ENCODE measurements at places on chromosomes 5 and 9.
A peak's percentile ranks its signal among the peaks of the same experiment; 100 is the strongest.

DNA sequence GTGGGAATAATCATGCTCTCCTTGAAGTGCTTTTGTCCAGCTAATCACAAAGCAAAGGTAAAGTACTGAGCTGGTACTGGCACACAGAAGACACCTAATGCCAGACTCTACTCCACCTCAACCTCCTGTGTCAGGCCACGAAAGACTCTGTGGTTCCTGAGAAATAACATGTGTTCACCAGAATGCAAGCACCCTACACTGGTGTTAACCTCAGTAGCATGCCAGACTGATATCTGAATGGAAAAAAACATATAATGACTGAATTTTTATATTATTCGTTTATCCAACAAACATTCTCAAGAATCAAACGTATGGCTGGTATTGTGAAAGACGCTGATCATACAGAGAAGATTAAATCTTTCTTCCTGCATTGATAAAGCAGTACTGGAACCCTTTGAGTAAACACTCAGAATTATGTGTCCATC, 97.1 kb upstream of the IFNE start:
- DNase-seq = no peak

DNA sequence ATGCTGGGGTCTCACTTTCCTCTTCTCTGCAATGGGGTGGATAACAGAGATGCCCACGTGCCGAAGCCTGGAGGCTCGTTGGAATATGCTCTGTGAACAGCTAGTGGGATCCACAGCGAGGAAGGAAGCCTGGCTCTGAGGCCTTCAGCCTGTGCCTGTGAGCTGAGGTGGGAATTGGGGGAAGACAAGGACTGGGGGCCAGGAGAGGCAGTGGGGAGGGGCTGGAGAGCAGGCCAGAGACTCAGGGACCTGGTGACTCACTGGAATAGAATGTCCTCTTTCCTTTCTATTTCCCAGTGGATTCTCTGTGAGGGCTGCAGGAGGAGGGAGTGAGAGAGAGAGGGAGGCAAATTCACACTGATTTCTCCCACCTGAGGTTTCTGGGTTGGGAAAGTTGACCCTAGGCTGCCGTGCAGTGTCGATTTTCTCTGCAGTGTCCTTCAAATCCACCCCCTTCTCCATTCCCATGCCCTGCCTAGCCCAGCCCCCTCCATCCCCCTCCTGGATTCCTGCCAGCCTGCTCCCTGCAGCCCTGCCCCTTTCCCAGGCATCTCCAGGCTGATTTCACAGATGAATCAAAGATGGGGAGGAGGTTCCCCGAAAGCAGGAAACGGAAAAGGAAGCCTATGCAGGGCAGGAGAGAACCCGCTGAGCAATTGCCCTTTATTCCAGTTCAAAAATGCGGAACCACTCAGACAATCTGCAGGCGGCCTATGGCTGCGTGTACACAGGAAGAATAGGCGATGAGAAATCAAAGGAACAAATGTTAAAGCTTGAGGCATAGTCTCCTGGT, 1.4 kb upstream of the SPAAR start:
- DNase-seq = no peak

GRCh38 chr5:140925806-140926442, at the start of gene PCDHAC1:
PCDHAC1 (plus strand) TSS chr5:140926299; CDS start chr5:140926893, 594 bp downstream.
- DNase-seq = no peak

DNA sequence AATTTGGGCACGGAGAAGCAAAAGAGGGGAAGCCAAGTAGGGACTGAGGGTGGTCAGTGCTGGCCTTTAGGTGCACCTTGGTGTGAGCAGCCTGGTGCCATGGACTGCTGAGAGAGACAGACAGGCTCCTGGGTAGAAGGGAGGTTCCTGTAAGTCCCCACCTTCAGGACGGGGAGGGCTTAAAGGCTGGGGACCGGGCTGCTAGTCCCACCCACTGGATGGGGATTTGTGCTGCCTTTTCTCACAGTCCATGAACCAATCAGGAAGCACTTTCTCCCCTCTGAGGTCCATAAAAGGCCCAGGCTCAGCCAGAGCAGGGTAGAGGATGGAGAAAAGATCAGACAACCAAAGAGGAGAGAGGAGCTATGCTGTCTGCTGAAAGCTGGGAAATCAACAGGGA, 15.2 kb downstream of the CDC25C start:
- DNase-seq = no peak

- DNase-seq = no peak
Measured at GRCh38 chr9:110077925-110078324, 130.0 kb downstream of the C9orf152 start.

GRCh38 chr9:126228781-126229444, 97.7 kb upstream of the MVB12B start:
- DNase-seq = peak; percentile 16

GRCh38 chr5:10317825-10318682, 10.4 kb upstream of the CMBL start:
- no peak for DNase-seq
